ENCODE measurements at places on chromosomes 3 and 15. TPM values are rescaled to one million over a fixed set of nuclear protein-coding genes. Genes with fewer than 3 reads are reported as not detected.

TRIM71 gene
- total RNA-seq, result not detected

DIS3L gene
- 33.9 TPM for total RNA-seq

EPB42 gene
- not detected for total RNA-seq

CPOX gene
- 21.0 TPM for total RNA-seq

CIDEC gene
- 50.4 TPM for total RNA-seq

COLQ gene
- total RNA-seq, result 0.23 TPM

SH2D7 gene
- total RNA-seq, result not detected

OIP5 gene
- total RNA-seq, result 13.0 TPM

CSPG4 gene
- 0.13 TPM for total RNA-seq

CAND2 gene
- total RNA-seq, result 0.41 TPM

SLC28A2 gene
- not detected for total RNA-seq

HRG gene
- total RNA-seq, result not detected

ATP13A5 gene
- total RNA-seq, result not detected

ROPN1 gene
- total RNA-seq, result not detected

RLBP1 gene
- not detected for total RNA-seq

SSR3 gene
- total RNA-seq, result 156 TPM

AMIGO3 gene
- 0.17 TPM for total RNA-seq

TMCO5A gene
- not detected for total RNA-seq

CTDSPL gene
- total RNA-seq, result 16.5 TPM

CCDC39 gene
- not detected for total RNA-seq

SCG3 gene
- total RNA-seq, result 0.06 TPM

CADM2 gene
- 0.11 TPM for total RNA-seq

HRH1 gene
- total RNA-seq, result 6.6 TPM

NLGN1 gene
- not detected for total RNA-seq

Measured in A549 treated with Mapracorat at 1 μM for 4 hours (cell line).